Activated T-helper 1 cell treated with anti-CD3 and anti-CD28 coated beads, Interleukin-12 subunit alpha, Interleukin-12 subunit beta, Interleukin-2, Interleukin-4 antibody, amounts not matched to agents 30 ng/mL and 10 ng/mL and 1 ng/mL, durations not matched to agents 14 hours and 24 hours and 36 hours (primary cell): ENCODE measurements at places on chromosomes 12 and 14.

DNA sequence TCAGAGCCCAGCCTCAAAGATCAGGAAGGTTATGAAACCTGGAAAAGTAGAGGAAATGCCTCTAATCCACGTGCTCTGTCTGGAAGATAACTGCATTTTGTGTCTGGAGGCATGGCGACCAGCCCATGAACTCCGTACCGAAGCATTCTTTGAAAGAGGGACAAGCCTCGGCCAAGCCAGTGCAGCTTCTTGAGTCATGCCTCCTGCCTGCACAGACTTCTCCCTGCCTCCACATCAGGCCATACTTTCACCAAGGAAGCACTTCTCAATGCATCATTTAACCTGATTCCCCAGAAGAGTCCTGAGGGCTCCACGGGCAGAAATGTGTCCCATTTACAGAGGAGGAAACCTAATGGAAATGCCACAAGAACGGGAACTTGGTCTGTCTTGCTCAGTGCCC lies 3.4 kb downstream of the ACTN1 start:
- DNase-seq = no peak
- no peak overlapping the region for H3K4me3 ChIP-seq
- H3K36me3 ChIP-seq = peaks cover 17% of the 10 kb centered on the region
- H3K27ac ChIP-seq = no peak overlapping the region
- H3K27me3 ChIP-seq = peaks cover 10% of the 10 kb centered on the region

- no peak overlapping the region for H3K4me3 ChIP-seq
- no peaks in the 10 kb centered on the region for H3K36me3 ChIP-seq
- no peaks in the 10 kb centered on the region for H3K27me3 ChIP-seq
- no peak for DNase-seq
- no peaks in the 10 kb centered on the region for H3K4me1 ChIP-seq
These were observed 1088.8 kb downstream of the FSCB start for GRCh38 chr14:43418324-43418723.

DNA sequence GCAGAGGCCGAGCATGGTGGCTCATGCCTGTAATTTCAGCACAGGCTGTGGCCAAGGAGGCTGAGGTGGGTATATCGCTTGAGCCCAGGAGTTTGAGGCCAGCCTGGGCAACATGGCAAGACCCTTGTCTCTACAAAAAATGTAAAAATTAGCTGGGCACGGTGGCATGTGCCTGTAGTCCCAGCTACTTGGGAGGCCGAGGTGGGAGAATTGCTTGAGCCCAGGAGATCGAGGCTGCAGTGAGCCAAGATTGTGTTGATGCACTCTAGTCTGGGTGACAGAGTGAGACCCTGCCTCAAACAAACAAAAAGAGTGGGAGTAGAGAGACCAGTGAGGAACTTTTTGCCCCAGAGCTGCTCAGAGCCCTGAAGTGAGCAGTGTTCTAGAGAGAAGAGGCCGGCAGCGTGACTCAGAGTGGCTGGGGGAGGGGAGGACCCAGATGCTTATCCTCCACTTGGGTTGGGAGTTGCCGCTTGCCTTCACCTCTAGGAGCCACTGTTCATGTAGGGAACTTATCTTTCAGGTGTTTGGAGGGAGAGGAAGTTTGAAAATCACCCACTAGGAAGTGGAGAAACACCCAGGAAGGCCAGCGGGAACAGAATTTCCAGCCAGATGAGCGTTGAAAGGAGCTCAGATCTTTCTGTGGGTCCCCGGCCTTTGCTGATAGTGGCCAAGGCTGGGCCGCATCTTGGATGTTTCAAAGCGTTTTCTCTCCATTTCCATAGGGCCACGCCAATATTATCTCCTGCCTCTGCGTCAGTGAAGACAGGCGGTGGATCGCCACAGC lies 15.3 kb downstream of the CFAP251 start:
- no peak overlapping the region for H3K4me3 ChIP-seq
- no peak for DNase-seq
- H3K4me1 ChIP-seq = peaks cover 5% of the 10 kb centered on the region
- peaks cover 2% of the 10 kb centered on the region for H3K36me3 ChIP-seq
- no peaks in the 10 kb centered on the region for H3K27me3 ChIP-seq

- H3K4me3 ChIP-seq = no peak overlapping the region
- H3K27ac ChIP-seq = no peak overlapping the region
- no peaks in the 10 kb centered on the region for H3K27me3 ChIP-seq
- H3K4me1 ChIP-seq = no peaks in the 10 kb centered on the region
These were observed 192.3 kb downstream of the NUAK1 start for GRCh38 chr12:105946493-105946901.

DNA sequence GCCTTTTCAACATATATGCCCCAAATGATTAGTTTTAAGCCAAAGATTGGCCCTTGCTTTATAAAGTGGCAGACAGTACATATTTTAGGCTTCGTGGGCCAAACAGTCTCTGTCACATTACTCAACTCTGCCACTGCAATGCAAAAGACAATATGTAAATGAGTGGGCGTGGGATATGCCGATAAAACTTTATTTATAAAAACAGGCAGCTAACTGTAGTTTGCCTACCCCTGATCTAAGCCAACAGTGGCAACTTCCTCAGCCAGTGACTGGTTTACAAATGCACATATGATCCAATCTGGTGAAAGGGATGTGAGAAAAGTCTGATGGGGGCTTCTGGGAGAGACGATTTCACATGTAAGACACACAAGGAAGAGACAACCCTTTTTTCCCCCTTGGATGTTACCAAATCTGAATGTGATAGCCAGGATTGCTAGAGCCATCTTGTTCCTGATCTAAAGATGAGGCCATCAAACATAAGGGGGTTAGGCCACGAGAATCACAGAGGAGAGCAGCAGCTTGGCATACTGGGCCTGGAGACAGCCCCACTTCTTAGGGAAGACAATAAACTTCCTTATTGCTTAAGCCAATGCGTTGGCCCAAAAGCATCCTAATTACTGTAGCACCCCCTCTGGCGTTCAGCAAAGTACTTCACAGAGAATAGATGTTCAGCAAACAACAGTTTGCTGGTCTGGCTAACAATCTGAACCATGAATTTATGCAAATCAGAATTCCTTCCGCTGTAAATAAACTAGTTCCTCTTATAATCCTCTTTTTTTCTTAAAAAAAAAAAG lies 75.2 kb upstream of the TMCC3 start:
- H3K27me3 ChIP-seq = peaks cover 11% of the 10 kb centered on the region
- no peak for DNase-seq
- H3K4me1 ChIP-seq = no peaks in the 10 kb centered on the region
- H3K27ac ChIP-seq = no peak overlapping the region
- H3K4me3 ChIP-seq = no peak overlapping the region

- no peaks in the 10 kb centered on the region for H3K27me3 ChIP-seq
- H3K4me3 ChIP-seq = no peak overlapping the region
These were observed 10.7 kb upstream of the GPR68 start for GRCh38 chr14:91255026-91255695.

DNA sequence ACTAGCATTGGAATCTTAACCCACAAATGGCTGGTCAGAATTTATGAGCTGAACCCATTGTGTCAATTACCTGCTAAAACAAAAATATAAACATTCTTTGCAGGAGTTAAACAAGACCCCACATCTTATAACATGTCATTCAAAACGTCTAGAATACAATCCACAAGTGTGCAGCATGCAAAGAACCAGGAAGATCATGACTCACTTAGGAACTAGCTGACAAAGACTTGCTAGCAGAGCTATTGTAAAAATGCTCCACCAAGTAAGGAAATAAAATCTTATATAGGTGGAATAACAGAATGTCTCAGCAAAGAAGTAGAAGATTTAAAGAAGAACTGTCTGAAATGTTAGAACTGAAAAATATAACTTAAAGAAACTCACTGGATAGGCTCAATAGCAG lies 26.5 kb upstream of the POC1B start:
- H3K27ac ChIP-seq = no peak overlapping the region
- H3K36me3 ChIP-seq = no peaks in the 10 kb centered on the region
- no peak for DNase-seq
- no peak overlapping the region for H3K4me3 ChIP-seq

DNA sequence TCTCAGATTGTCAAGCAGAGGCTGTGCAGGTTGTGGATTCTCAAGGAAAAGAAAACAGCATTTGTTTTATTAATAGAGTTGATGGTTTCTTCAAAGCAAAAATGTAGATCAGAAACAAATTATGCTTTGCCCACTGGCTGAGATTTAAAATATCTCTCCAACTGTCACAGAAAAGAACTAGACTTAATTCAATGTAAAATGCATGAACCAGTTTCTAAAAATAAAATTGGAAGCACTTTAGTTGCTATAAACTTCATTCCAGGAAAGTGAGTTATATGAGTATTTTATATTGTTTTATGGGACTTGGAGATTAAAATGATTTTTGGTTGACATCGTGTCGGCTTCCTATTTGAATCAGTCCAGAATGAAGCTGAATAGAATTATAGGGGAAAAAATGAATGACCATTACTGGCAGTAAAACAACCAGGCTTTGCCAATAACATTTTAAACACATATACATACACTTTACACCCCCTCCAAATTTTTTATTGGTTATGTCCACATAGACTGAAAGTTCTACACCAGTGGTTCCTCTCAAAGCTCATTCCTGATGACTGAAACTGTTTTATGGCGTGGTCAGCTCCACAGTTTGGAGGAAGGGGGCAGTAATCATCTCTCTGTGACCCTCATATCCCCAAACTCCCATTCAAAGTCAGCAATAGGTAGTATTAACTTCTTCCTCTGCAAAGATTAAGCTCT lies 55.5 kb upstream of the DAAM1 start:
- peaks cover 12% of the 10 kb centered on the region for H3K27me3 ChIP-seq
- no peak overlapping the region for H3K27ac ChIP-seq
- H3K4me1 ChIP-seq = no peaks in the 10 kb centered on the region

DNA sequence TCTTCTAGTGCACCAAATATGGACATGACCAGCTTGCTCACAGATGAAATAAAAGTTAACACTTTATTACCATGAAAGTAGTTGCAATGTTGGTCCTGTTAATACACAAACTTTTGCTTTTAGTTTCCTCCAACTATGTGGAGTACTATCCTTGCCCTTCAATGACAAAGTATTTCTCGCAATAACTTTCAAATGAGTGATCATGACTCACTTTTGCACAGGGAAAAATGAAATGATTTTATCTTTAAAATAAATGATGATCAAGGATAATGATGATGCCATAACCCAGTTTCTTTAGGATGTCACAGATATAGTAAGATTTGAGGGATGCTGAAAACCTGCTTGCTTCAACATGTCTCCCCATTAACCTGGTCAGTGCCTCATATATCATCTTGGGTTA lies 254.0 kb upstream of the KITLG start:
- no peaks in the 10 kb centered on the region for H3K27me3 ChIP-seq
- H3K27ac ChIP-seq = no peak overlapping the region
- H3K4me1 ChIP-seq = no peaks in the 10 kb centered on the region
- no peaks in the 10 kb centered on the region for H3K36me3 ChIP-seq
- DNase-seq = no peak

DNA sequence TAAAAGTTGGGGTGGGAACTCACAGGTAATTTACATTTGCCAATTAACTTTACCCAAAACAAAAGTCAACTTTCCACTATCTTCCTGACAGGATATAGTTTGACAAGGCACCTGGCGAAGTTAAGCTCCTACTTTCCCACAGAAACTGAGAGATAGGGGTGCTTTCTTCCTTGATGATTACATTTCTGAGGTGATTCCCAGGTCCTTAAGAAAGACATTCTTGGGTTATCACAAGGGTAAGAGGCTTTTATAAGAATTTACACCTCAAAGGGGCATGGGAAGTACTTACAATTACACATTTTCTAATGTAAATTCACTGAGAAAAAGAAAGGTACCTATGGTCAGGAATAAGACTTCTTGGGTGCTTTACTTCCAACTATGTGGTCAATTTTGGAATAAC lies 660.9 kb upstream of the MGAT4C start:
- H3K27me3 ChIP-seq = no peaks in the 10 kb centered on the region
- no peak overlapping the region for H3K4me3 ChIP-seq
- no peaks in the 10 kb centered on the region for H3K36me3 ChIP-seq

DNA sequence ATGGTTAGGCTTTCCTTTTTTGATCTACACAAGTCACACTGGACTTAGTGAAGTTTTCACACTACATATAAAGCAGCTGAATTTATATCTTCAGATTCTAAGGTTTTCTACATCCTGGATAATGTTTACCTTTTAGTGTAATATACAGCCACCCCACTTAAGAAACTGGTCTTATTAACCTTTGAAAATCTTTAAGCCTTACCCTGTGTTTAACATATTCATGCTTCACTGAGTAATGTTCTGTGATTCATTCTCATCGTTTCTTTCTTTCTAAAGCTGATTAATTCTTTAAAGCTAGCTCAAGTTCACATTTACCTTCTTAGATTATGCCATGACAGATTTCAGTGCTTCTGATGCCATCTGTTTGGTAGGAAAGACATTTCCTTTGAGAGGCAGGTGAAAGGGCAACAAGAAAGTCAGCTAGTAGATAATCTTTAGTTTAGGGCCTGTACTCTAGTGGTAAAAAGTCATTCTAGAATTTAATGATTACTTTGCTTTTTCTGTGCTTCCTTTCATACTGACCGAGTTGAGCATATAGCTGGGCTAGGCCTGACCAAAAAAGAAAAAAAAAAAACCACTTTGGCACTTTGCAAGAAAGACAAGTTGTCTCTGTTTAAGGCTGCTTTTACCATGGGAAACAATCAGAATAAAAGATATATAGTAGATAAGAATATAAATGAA lies 690.9 kb upstream of the FBXO33 start:
- no peaks in the 10 kb centered on the region for H3K4me1 ChIP-seq
- H3K27ac ChIP-seq = no peak overlapping the region
- DNase-seq = no peak
- H3K4me3 ChIP-seq = no peak overlapping the region
- H3K27me3 ChIP-seq = no peaks in the 10 kb centered on the region
- H3K36me3 ChIP-seq = no peaks in the 10 kb centered on the region
